ENCODE measurements at places on chromosomes 7 and 10.

DNA sequence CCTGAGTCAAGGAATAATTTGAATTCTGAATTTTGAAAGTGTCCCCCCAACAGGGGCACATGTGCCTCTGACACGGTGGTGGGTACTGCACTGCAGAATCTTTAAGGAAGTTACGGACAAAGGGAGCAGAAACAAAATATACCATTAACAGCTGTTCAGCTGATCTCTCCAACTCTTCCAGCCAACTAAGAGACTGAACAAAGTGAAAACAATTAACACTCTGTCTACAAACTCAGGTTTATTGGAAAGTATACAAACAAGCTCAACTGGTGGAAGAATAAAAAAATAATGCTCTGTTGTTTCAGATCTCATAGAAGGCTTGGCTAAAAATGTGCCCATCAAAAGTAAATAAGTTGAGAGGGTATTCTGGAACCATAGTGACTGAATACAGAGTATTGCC lies 34.4 kb downstream of the ASB4 start:
- no peak for DNase-seq

DNA sequence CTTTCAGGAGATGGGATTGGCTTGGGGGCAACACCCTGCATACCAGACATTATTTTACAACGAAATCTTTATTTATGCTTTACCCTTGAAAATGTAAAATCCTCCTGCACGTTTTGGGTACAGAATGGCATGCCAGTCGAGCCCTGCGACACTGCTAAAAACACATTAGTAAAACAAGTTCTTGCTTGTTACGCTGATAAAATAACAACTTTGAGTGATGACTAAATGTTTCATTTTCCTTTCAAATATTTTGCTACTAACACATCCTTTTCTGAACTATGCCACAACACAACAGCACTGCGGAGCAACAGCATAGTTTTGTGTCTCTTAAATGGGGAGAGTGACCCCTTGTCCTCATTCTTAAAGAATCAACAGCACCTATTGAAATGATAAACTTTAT lies 76.0 kb upstream of the SEMA3D start:
- DNase-seq, result no peak

DNA sequence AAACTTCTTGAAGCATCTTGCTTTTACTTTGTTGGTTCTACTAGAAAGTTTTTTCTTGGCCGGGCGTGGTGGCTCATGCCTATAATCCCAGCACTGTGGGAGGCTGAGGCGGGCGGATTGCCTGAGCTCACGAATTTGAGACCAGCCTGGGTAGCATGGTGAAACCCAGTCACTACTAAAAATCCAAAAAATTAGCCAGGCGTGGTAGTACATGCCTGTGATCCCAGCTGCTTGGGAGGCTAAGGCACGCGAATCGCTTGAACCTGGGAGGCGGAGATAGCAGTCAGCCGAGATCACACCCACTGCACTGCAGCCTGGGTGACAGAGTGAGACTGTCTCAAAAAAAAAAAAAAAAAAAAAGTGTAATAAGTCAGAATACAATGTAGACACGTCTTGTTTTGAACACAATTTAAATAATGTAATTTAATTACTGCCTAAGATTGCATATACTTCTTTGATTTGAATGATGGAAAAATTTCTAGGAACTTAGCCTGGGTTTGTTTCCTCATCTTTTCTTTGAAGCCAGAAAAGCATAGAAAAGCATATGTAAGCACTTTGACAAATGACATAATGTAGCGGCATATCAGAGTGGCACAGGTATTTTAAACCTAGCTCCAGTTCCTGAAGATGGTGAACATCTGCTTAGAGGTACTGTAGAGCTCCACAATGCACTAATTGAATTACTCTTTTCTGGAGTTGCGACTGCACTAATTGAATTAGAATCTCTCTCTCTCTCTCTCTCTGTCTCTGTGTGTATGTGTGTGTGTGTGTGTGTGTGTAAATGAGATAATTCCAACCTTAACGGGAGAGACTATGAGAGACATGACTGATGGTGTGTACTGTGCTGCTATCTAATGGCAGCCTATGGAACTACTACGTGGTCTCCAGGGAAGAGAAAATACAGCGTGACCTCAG lies 87.8 kb downstream of the BTRC start:
- DNase-seq, result no peak

DNA sequence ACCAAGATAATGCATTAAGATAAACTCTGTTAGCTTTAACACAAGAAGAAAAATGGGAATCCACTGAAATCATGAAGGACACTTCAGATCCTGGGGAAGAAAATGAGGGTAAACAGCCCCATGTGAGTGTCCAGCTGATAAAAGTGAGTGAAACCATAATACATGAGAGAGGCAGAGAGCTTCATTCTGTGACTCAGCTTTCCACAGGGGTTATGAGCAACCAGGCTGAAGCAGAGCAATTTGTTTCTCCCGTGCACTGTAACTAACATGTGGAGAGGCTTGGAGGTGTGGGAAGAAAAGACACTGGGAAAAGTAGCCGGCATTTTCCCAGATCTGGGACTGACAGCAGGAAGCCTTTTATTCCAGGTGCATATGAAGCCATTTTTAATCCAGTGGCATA lies 971.7 kb downstream of the ANKRD7 start:
- no peak for DNase-seq

DNA sequence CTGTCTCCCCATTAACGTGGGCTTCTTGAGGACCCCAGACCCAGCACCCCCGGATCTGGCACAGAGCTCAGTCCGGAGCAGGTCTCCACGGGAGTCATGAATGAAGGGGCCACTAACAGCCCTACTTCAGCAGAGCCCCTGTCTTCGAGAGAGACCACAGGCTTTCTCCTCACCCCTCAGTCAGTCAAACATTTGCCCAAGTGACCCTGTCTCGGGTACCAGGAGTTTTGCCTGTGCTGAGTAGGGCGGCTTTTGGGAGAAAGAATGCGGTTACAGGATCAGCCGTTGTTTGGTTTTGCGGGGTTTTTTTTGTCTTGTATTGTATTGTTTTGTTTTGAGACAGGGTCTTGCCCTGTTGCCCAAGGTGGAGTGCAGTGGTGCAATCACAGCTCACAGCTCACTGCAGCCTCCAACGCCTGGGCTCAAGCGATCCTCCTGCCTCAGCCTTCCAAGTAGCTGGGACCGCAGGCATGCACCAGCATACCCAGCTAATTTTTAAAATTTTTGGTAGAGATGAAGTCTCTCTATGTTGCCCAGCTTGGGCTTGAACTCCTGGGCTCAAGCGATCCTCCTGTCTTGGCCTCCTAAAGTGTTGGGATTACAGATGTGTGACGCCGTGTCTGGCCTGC lies 16.5 kb downstream of the ADAP1 start:
- DNase-seq, result no peak

DNA sequence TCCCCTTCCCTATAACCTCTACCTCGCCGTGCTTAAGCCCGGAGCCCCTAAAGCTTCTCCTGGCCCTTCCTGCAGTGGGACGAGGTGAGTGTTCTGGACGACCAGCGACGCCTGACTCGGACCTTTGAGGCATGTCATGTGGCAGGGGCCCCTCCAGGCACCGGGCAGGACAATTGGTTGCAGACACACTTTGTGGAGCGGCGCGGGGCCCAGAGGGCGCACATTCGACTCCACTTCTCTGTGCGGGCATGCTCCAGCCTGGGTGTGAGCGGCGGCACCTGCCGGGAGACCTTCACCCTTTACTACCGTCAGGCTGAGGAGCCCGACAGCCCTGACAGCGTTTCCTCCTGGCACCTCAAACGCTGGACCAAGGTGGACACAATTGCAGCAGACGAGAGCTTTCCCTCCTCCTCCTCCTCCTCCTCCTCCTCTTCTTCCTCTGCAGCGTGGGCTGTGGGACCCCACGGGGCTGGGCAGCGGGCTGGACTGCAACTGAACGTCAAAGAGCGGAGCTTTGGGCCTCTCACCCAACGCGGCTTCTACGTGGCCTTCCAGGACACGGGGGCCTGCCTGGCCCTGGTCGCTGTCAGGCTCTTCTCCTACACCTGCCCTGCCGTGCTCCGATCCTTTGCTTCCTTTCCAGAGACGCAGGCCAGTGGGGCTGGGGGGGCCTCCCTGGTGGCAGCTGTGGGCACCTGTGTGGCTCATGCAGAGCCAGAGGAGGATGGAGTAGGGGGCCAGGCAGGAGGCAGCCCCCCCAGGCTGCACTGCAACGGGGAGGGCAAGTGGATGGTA lies 9.2 kb downstream of the EPHB6 start:
- DNase-seq, result no peak

- no peak for DNase-seq
These were observed 104.3 kb upstream of the CAV2 start for GRCh38 chr7:116395141-116395791.

DNA sequence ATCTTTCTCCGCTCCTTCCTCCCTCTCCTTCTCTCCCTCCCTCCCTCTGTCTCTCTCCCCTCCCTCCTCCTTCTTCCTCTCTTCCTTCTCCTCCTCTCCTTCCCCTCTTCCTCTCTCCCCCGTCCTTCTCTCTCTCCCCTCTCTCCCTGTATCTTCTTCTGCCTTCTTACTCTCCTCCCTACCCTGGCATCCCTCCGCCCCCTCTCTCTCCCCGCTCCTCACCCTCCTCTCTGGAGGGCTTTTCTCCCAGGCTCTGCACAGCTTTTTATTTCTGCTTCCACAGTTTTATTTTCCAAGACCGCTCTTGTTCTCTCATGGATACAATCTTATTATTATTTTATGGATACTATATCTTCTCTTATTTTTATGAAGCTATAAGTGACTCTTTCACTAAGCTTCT lies 32.6 kb downstream of the AP5Z1 start:
- no peak for DNase-seq

- DNase-seq, result no peak
These were observed 516.7 kb upstream of the CELF2 start for GRCh38 chr10:10500937-10501336.

GRCh38 chr10:73768881-73769280 lies 13.0 kb upstream of the CHCHD1 start:
- no peak for DNase-seq

DNA sequence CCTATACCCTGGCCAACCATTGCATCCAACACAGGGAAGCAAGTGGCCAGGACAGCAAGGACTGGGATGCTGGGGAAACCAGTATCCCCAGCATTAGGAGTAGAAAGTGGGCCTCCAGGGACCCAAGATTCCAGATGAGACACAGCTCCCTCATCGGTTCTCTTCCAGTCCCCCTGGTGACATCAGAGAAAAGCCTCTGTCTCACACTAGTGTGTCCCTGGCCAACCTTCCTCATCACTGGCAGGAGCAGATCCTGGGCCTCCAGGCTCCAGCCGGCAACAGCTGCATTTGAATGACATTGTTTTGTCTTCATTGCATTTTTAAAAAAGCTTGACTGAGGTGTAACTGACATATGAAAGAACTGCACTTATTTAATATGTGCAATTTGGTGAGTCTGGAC lies 177.3 kb upstream of the LYZL2 start:
- DNase-seq, result no peak

GRCh38 chr10:103576862-103577261 lies 83.4 kb downstream of the NEURL1 start:
- DNase-seq, result no peak

DNA sequence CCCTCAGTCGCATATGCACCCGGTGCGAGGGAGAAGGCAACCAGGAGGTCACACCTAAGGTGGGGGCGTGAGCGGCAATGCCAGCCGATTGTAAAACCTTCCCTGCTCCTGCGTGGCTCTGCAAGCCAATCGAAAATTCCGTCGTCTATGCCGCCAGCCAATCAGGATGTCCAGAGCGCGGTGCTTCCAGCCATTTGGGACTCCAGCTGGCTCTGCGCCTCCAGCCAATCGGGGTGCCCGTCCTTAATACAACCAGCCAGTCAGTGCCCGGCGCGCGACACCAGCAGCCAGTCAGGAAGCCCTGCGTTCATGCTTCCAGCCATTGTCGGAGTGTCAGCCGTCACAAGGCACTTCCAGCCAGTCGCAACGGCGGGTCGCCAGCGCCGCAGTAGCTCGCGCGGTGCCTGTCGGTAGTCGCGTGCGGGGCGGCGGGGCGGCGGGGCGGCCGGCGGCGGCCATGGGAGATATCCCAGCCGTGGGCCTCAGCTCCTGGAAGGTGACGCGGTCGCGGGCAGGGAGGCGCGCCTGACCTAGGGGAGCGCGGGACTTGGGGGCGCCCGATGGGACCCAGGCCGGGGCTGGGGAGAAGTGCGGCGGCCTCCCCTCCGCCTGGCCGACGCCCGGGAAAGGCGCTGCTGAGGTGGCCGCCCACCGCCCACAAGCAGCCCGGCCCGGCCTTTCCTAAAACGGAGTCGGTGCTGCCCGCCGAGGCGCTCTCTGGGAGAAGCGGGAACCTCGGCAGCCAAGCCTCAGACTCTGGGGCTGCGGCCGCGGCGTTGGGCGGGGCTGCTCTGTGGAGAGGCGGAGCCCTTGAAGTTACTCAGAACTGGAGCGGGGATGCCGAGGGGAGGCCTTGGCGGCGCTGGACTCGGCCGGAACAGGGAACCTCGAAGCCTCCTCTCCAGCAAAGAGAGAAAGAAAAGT lies at the start of gene AKR1E2:
TSS of gene AKR1E2 (plus strand) at position 340 of the 924 bp plus-strand sequence. CDS start at position 458, 118 bp downstream.
- peak; percentile 6 for DNase-seq

DNA sequence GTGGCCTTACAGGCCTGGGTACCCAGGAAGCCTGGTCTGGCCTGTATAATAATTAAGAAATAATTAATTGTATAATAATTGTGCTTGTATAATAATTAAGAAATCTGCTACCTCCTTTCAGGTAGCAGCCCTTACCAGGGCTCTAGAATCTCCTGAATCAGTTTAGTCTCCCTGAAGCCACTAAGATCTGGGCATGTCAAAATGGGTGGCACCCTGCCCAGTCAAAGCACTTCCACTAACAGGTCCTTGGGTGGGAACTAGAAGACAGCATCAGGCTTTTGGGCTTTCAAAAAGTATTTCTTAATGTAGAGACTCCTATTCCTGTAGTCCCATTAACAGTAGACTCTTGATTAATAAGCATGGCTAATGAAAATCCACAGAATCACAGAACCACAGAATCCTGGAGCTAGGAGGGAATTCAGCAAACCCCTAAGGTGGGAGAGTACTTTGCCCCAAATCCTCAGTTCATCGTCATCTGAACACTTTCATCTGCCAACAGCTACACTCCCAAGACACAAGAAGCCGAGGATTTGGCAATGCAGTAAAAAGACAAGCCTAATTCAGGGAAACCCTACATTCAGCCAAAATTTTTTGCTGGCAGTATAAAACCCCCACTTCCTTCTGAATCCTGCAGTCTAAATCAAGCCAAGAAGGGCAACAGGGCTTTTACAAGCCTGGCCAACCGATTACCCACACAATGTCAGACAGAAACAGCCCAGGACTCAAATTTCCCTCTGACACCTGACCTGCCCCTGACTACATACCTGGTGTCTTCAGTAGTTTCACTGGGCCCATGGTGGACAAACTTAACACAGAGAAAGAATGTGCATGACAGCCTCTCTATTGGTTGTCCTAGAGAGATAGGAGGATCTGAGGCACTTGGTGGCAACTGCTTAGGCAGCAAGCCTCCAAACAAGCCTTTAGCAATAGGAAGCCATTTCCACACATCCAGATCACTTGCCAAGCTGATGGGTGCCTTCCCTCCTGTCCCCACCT lies 5.9 kb upstream of the IL6 start:
- no peak for DNase-seq

DNA sequence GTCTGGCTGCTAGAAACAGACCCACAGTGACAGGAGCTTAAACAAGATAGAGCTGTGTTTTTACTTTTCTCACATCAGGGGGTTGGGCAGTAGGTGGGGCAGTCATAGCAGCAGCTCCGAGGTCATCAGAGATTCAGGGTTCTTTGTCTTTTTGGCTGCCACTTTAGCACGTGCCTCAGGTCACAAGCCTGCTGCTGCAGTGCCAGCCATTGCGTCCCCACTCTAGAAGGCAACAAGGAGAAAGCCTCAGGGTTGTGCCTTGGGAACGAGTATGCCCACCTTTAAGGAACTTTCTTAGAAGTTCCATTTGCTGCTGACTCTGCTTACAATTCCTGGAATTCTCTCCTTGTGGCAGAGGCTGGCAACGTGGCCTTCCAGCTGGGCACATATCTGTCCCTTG lies 660.7 kb upstream of the FOXK1 start:
- DNase-seq, result no peak

- DNase-seq, result no peak
These were observed 28.6 kb downstream of the OGDH start for GRCh38 chr7:44634839-44635591.
